Erythroblast (primary cell): ENCODE measurements at places on chromosomes 7 and 10.
A peak's percentile ranks its signal among the peaks of the same experiment; 100 is the strongest.

DNA sequence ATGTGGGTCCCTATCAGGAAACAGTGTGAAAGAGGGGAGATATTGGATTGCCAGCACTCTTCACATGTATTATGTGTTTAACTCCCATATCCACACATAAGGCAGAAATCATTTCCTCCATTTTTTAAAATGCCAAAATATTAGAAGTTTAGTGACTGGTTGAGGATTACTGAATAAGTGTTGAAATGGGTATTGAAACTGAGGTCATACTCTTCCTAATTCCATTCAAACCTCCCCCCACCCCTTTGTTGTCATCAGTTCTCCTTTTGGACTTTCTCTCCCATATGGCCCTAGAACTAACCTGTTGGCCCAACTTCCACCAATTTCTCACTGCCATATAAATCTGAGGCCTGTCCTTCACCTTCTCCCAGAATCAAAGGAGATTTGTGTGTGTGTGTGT, 81.6 kb downstream of the EVX1 start:
- no peak for DNase-seq

GRCh38 chr7:73865738-73866445, 4.9 kb downstream of the TMEM270 start:
- peak; percentile 75 for DNase-seq

GRCh38 chr7:85022064-85022697, 164.7 kb downstream of the SEMA3D start:
- no peak for DNase-seq

DNA sequence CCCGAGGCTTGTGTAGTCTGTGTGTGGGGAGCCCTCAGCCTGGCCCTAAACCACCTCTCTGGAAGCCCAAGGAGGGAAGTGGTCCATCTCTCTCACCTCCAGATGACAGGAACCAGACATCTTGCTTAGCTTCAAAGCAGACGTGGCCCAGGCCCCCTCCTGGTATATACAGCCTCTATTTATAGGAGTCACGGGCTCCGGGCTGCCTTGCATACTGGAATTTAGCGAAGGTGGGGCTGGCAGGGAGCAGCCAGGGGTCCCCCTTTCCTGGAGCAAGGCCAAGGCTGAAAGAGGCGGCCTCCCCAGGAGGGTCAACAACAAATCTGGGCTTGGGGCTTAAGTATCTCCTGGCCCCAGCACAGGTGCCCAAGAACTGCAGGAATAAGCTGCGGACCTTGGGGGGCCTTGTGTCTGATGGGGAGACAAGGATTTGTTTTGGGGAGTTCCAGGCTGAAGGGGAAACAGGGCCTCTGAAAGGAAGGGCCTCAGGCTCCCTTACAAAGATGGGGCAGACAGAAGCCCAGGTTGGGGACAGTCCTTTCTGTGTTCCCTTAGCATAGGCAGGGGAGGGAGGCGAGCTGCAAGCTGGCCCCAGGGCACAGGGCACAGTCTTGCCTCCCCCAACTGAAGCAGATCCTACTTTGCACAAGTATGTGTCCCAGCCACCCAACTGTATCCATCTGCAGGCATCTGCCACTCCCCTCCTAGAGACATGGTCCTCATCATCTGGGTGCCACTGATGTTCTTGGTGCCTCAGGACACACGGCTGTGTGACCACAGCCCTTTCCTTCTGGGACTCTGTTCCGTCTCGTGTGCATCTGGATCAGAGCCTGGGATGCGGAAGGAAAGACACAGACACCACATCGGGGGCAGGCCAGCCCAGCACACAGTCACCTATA, 11.9 kb downstream of the ZCCHC24 start:
- DNase-seq = no peak

- DNase-seq = no peak
Observed at GRCh38 chr10:125062227-125062913, 98.0 kb downstream of the CTBP2 start.

DNA sequence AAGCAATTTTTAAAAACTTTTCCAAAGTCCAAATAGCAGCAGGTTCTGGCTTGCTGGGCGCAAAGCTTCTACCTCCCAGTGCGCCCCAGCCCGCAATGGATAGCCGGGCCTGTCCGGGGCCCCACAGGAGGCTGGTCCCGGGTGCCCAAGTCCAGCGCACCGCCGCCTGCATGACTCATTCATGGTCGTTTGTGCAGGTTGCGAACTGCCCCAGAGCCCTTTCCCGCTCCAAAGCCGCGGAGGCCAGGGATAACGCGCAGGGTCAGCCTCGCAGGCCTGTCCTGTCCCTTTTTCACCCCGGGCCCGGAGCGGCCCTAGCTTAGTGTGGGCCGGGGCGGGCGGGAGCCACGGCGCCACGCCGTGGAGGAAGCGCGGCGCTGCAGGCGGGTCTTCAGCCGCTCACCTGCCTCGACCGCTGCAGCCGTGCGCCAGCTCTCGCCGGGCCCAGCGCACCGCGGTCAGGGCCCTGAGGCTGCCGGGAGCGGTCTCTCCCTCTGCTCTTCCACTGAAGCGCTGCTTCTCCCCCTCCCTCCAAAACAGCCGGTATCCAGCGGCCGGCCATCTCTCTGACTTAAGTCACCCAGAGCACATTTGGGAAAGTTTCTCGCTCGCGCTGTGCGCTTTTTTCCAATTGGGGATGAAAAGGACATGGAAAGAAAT, 1.7 kb upstream of the EGR2 start:
- peak; percentile 79 for DNase-seq

- DNase-seq = no peak
Observed at GRCh38 chr10:129602938-129603535, 136.0 kb downstream of the MGMT start.

DNA sequence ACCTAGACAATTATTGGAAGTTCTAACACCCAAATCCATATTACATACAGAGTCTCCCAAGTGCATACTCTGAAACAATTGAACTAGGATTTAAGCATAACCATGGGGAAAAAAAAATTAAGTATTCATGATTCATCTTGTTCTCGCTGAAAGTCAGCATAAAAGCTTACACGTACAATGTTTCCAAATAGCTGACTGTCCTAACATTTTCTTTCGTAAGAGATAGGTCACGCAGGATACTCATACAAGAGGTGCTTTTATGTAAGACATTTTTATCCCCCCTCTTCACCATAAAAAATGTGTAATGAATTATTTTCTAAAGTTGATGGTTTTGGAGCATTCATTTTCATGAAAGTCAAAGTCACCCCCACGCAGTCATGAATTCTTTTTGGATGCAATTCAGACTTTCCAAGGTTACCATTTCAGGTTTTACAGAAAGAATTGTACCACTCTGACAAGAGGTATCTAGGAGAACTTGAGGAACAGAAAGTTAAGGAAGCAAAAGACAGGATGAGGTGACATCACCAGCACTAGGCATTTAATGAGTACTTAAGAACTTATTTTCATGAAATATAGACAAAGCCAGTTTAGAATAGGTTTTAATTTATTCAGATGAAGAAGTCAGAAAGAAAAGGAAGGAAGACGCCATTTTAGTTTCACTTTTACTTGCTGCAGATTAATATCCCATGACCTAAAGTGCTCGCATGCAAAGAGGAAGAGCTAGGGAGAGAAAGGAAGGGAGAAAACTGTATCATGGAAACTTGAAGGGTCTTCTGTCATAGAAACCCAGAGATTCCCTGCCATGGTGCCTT, 55.8 kb downstream of the TMEM26 start:
- DNase-seq = peak; percentile 10

- DNase-seq = no peak
Observed at GRCh38 chr10:122152544-122152943, 118.6 kb upstream of the BTBD16 start.
